Hypothalamus (tissue), 51 donors: ENCODE measurements at places on chromosomes 4 and X.
A peak's percentile ranks its signal among the peaks of the same experiment; 100 is the strongest.

- no peak for DNase-seq
These were observed 1142.2 kb downstream of the C4orf33 start for GRCh38 chr4:130238121-130238520.

DNA sequence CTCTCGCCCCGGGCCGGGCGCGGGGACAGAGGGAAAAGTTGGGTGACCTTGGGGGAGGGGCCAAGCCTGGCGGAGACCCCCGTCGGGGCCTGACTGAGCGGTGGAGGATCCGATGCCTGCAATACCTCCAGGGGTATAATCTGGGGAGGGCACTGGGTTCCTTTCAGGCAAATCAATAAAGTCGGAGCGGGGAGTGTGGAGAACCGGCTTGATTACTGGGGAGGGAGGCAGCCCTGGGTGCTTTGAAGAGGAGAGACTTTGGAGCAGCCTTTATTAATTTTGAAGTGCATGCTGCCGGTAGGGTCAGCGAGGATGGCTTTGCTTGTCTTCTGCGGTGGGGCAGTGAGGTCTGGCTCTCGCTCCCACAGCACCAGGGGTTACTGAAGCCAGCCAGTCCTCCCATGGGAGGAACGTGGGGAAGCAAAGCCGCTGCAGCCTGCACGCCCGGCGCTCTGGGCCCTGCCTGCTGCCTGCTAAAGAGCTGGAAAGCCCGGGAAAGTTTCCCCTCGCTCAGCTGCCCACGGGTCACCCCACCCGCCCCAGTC, 403 bp upstream of the LGI2 start:
- DNase-seq = peak; percentile 9

DNA sequence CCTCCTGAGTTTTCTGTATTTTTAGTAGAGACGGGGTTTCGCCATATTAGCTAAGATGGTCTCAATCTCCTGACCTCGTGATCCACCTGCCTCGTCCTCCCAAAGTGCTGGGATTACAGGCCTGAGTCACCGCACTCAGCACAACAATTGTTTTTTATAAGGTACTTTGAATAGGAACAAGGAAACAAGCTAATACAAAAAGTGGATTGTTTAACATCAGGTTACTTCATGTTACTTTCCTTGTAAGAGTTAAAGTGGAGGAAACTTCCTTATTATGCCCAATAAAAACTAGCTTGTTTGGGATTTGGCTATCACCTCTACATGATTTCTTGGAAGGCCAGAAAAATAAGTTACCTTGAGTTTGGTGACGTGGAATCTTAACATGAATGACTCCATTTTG, 698.7 kb downstream of the CCSER1 start:
- no peak for DNase-seq

GRCh38 chr4:16727218-16727617, 171.2 kb downstream of the LDB2 start:
- no peak for DNase-seq

GRCh38 chr4:99885687-99886086, 8.5 kb downstream of the LAMTOR3 start:
- DNase-seq = no peak

- no peak for DNase-seq
These were observed 65.4 kb downstream of the ANKRD17 start for GRCh38 chr4:73193155-73193554.

DNA sequence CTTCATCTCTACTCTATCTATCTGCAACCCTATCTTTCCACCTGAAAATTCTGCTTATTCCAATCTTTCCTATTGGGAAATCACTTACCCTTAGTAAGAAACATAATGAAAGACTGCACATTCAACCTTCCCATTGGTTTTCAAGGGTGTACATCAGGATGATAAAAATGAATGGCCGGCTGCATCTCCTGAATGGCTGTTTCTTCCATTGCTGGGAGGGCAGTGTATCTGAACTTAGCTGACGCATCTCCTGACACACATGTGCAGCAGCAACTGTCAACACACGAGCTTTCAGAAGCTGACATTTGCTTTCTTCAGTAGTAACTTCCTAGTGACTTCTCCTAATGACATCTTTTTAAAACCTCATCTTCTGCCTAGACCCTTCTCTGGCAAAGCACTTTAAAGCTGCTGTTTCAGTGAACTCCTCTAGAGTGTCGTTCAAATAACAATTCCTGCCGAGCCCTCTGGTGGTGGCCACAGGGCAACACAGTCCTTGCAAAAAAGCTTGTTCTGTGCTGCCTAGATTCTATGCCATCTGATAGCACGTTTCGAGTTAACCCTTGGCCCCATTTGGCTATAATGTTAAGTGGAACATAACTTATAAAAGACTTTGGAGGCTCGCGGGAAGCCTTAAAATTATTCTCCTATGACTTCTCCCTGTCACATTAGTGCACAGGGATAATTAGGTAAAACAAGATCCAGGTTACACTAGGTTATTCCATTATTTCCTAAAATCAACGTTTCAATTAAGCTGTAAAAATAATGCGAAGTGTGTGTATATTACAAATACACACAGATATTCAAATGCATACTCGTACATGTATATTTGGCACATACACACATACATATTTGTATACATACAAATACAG, 2340.7 kb downstream of the PCDH7 start:
- DNase-seq = no peak

- no peak for DNase-seq
These were observed 1.9 kb downstream of the GPC4 start for GRCh38 chrX:133413218-133413925.

GRCh38 chr4:44256414-44256813, 192.2 kb downstream of the KCTD8 start:
- DNase-seq = no peak

DNA sequence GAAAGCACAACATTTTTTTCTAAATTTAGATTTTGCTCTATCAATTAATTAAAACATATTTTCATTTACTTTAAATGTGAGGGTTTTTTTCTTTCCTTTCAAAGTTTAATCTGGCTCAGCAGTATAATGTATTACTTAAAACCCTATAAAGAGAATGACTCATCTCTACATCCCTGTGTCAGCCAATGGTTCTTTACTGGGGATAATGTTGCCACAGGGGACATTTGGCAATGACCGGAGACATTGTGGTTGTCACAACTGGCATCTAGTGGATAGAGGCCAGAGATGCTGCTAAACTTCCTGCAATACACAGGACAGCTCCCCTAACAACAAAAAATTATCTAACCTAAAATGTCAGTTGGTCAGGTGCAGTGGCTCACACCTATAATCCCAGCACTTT, 53.8 kb downstream of the SYNPO2 start:
- no peak for DNase-seq

- no peak for DNase-seq
These were observed 35.6 kb downstream of the GAB1 start for GRCh38 chr4:143372093-143372915.
